Stimulated activated CD4-positive, alpha-beta T cell treated with anti-CD3 and anti-CD28 coated beads, Interleukin-1b, Interleukin-23, amount 100 ng/mL, for 24 hours (primary cell): ENCODE measurements at places on chromosomes 4 and X.

DNA sequence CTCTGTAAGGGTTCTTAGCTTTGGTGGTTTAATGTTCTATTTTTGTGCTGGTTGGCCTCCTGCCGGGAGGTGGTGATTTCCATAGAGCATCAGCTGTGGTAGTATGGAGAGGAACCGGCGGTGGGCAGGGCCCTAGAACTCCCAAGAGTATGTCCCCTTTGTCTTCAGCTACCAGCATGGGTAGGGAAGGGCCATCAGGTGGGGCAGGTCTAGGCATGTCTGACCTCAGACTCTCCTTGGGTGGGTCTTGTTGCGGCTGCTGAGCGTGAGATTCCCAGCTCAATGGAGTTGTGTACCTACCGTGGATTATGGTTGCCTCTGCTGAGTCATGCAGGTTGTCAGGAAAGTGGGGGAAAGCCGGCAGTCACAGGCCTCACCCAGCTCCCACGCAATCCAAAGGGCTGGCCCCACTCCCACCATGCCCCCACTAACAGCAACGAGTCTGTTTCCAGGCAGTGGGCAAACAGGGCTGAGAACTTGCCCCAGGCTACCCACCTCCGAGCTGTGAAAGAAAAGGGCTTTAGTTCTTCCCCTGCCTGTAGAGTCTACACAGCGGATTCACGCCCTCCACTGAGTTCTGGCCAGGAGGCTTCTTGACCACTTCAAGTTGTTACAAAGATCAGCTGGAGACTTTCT is 235.9 kb downstream of the RPA4 start:
- no peak for DNase-seq

GRCh38 chr4:118395057-118395644 is 42.3 kb upstream of the PRSS12 start:
- no peak for DNase-seq

- DNase-seq: no peak
These were observed 2358.0 kb downstream of the ARAP2 start for GRCh38 chr4:33886356-33886755.

- no peak for DNase-seq
These were observed 203.4 kb downstream of the MAML3 start for GRCh38 chr4:139950568-139950967.

DNA sequence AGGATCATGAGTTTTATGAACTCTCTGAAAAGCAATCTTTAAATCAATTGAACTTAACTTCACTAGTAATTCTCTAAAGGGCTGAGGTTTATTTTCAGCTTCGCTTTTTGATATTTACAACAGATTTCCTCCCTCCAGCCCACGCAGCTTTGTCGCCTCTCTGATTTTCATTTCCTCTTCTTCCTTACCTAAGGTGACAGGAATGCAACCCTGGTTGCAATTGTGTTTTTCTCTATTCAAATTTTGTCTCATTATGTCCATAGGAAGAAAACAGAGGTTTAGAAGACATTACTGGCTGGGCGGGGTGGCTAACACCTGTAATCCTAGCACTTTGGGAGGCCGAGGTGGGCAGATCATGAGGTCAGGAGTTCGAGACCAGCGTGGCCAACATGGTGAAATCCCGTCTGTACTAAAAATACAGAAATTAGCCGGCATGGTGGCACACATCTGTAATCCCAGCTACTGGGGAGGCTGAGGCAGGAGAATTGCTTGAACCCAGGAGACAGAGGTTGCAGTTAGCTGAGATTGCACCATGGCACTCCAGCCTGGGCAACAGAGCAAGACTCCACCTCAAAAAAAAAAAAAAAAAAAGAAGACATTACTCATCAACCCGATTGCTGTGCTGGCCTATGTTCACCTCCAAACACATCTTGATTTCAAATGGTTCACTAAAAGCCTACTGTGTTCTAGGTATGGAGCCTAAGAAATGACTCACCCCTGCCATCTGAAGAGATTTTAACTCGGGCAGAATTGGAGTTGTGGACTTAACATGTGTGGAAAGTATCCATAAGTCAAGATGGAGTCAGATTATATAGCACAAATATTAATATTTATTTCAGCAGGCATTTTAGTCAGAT is 36.8 kb downstream of the VSIG4 start:
- no peak for DNase-seq

GRCh38 chr4:3106339-3107186 is 32.1 kb downstream of the HTT start:
- peak; percentile 89 for DNase-seq

DNA sequence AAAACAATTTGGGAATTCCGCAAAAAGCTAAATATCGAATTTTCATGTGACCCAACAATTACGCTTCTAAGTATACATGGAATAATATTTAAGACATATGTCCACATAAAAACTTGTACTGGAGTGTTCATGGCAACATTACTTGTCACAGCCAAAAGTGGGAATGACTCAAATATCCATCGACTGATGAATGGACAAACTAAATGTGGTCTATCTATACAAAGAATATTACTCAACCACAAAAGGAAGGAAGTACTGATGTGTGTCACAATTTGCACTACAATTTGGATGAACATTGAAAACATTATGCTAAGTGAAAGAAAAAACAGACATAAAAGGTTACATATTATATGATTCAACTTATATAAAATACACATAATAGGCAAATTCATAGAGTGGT is 71.9 kb downstream of the AFF2 start:
- no peak for DNase-seq

GRCh38 chr4:127959794-127960193 is 5.2 kb downstream of the MFSD8 start:
- DNase-seq: no peak

GRCh38 chrX:109624641-109625616 is at the start of gene KCNE5:
Gene KCNE5 (minus strand): TSS chrX:109625172. CDS start chrX:109625020, 152 bp downstream.
- no peak for DNase-seq

GRCh38 chr4:82780752-82781231 is 17.8 kb downstream of the SCD5 start:
- DNase-seq: no peak

- no peak for DNase-seq
These were observed 393.5 kb downstream of the GPM6A start for GRCh38 chr4:175418516-175418915.

- no peak for DNase-seq
These were observed 10.1 kb downstream of the BRWD3 start for GRCh38 chrX:80799584-80799983.

DNA sequence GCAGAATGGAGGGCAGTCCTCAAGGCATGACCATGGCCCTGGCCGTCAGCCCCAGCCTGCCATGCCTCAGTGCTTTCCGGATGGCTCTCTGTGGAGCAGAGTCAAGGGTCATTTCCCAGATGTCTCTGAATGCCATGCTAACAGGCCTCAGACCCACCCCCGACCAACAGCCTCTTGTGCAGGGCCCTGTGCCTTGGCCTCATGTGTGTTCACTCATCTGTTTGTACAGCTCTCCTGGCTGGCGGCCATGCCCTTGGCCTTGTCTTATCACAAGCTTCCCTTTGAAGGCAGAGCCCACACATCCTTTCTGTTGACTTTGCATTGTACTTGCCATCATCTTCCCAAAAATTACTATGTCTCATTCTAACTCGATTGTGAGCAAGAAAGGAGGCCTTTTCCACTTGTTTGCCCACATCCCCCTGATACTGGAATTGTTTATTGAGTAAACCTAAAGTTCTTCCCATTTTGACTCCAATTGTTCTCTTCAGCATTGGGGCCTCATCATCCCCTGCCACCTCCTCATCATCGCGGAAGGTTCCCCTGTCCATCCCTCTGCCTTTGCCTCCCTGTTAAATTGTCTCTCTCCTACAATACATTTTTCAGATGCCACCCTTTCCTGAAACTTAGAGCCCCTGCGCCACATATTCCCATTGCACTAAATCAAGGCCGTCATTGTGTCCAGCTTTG is 6.3 kb downstream of the CA5B start:
- DNase-seq: no peak

- no peak for DNase-seq
These were observed 688 bp downstream of the UFSP2 start for GRCh38 chr4:185424905-185425646.

DNA sequence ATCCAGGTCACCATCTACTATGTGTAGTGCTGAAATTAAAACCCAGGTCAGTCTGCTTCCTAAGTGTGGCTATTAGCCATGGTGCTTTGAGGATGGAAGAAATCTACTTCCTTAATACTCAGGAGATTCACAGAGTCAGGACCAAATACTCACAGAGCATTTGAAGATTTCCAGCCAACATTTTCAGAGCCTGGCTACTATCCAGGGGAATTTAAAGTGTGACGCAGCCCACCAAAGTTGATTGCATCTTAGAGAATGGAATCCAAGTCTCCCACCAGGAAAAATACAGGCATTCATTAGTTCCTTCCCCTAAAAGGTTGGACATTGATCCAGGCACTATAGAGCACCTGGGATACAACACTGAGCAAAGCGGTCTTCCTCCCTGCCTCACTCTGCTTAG is 83.8 kb downstream of the HS3ST1 start:
- no peak for DNase-seq

- no peak for DNase-seq
These were observed 9.0 kb downstream of the ZBTB49 start for GRCh38 chr4:4299006-4299405.

DNA sequence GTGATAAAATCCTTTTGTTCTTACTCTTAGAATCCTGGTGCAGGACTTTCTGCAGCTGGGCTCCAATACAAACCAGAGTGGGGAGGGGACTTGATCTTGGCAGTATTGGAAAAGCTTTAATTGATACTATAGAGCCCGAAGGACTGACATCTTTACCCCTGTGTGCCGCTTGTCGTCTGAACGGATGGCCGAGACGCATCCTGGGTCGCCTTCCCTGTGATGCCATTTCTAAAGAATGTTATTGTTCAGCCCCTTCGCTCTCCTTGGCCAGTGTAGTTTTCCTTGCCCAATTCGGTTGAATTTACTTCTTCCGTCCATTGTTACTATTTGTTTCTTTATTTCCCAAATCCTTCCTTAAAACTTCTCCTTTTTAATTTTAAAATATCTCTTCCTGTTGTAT is 80.9 kb downstream of the CLDN34 start:
- DNase-seq: no peak

- DNase-seq: no peak
These were observed 374.3 kb downstream of the AFF2 start for GRCh38 chrX:148874636-148875246.

DNA sequence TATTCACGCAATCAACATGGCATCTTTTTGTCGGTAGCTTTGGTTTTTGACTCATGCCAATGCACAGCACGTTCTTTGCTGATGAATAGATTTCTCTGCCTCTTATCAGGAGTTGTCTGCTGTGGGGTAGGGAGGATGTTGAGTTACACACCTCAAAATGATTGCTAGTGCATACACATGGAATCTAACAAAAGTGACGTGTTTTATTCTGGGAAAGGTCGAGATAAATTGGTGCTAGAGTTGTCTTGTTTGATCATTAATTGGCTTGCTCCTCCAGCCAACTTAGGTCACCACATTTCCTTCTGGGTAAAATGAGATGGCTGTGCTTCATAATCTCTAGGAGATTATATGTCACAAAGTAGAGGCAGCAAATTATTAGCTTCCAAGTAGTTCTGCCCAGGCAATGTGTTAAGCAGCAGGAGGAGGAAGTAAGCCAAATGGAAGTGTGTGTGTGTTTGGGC is 3.9 kb downstream of the RAB9A start:
- no peak for DNase-seq

DNA sequence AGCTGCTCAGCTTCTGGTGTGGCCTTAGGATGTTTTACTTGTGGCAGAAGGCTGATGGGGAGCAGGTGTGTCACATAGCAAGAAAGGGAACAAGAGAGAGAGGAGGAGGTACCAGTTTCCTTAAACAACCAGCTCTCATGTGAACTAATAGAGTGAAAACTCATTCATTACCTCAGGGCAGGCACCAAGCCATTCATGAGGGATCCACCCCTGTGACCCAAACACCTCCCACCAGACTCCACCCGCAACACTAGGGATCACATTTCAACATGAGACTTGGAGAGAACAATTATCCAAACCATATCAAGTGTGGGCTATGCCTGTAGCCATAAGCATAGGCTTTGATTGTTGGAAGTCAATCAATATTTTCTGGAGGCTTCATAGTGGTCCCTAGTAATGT is 56.0 kb downstream of the GSX2 start:
- DNase-seq: no peak

DNA sequence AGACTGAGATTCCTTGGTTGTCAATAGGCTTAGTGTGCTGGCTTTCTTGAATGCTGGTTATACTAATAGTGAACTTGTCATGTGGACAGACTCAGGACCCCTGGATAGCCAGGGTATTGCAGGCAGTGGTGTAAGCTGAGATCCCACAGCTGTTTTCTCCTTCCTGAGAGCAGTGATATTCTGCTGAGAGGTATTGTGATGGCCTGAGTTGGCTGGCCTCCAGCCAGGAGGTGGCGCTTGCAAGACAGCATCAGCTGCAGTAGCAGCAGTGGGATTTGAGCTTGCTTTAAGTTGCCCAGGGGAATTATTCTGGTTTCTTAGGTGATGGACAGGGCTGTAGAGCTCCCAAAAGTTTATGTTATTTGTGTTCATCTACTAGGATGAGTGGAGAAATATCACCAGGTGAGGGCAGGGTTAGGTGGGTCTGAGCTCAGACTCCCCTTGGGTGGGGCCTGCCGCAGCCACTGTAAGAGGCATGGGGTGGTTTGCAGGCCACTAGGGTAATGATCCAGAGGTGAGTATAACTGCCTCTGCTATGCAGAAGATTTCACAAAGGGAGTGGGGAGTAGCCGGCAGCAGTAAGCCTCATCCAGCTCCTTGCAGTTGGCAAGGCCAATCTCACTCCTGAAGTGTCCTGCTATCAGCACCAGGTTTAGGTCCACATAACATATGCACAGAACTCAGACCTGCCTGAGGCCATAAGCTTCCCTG is 66.2 kb downstream of the IL15 start:
- DNase-seq: no peak

DNA sequence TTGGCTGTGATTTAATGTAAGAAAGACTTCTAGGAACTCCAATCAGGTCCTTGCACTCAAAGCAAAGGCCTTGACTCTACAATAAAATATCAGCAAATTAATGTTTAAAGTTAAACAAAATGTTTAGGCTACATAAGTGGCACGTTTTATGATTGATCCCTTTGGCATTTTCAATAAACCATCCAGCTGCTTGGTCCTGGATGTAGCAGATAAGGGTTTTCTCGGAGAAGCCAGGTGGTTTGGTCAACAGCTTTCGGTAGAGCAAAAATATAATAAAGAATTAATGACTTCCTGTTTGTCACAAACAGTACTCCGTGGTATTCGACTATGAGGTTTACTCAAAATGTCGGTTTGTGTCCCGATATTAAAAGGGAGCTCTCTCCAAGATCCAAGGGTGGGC is 95.8 kb downstream of the GEMIN8 start:
- no peak for DNase-seq

GRCh38 chrX:74180716-74181115 is 123.3 kb upstream of the ZCCHC13 start:
- DNase-seq: no peak
